ENCODE measurements at places on chromosomes 5 and 9.

DNA sequence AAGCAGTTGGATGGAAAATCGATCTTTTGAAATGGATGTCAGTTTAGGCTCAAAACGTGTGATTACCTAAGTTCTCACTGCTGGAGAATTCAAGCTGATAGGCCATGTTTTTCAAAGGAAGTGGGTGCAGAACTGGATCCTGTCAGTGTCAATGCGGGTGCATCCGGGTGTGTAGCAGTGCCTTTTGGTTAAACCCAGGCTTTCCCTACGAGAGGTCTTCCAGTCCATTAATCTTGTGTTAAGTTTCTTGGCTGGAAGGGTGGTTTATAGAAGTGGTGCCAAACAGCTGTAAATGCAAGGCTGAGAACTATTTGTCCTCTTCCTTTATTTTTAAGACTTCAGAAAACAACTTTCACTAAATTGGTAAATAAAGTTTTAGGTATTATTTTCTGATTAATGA lies 71.9 kb downstream of the DAPK1 start:
- peak; percentile 31 for DNase-seq

DNA sequence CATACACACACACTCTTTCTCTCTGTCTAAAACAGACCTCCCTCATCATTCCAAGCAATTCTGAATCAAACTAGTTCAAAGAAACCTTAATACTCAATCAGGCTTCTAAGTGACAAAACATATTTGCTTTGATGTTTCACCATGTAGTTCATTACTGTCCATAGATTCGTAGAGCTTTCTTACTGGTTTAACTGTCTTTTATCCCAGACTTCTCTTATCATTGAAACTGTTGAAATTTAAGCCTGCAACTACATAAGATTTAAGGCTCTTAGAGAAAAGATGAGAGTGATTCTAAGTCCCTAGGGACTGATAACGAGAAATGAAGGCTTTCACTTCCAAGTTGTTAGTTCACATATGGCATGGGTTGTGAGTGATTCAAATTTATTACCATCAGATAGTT lies 11.0 kb upstream of the PLAC8L1 start:
- no peak for DNase-seq

DNA sequence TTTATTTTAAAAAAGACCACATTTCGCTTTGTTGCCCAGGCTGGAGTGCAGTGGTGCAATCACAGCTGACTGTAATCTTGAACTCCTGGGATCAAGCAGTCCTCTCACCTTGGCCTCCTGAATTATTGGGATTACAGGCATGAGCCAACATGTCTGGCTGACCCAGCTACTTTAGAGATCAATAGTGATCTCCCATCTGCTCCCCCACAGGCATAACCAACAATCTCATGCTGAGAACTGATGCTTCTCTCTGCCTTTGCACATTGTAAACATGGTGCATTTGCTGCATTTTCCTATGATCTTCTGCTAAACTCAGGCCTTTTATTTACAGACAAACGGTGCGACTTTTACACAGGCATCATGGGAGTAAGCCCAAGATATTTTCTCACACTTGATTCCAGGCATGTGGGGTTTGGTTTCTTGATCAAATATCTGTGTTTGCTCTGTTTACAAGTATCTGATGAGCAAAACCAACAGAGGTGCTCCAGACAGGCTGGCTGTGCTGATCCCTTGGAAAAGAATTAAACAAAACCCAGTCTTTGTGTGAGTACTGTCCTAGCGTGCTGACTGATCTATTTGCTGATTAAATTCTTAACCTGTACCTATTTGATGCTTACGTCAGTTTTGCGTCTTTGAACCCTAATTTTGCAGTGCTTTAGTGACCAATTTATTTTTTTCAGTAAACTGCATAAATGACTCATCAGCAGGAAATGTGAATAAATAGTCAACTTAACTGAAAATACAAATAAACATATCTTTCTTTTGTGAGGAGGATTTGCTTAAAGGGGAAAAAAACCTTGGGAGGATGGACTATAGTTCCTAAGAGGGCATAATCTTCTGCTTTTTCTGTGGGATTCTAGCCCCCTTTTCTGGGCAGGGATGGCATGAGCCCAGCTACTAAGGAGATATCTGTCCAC lies 191.7 kb upstream of the NR3C1 start:
- DNase-seq = peak; percentile 77

DNA sequence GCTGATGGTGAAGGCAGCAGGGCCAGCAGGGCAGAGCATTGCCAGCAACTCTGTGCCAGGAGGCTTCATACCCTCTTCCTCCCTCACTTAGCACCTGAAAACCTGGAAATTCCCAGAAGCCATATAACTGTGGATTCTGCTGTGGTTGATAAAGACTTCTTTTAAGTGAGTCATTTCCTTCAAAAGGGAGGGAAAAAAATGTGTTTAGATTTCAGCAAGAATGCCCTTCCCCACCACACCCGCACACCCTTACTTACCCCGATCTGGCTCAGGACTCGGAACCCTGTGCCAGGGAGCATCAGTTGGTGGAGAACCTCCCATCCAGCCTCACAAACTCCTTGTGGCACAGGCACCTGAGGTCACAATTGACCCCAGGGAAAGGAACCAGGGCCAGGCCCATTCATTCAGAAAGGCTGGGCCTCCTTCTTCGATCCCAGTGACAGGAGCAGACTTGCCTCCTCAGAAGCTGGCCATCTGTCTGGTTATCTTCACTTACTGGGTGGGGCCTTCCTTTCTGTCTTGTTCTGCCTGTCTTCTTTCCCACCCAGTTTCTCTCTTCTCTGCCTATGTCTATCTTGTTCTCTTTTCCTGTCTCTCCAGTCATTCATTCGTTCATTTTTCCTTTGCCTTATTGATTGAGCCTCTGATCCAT lies 62.6 kb downstream of the PLAC8L1 start:
- DNase-seq = no peak

DNA sequence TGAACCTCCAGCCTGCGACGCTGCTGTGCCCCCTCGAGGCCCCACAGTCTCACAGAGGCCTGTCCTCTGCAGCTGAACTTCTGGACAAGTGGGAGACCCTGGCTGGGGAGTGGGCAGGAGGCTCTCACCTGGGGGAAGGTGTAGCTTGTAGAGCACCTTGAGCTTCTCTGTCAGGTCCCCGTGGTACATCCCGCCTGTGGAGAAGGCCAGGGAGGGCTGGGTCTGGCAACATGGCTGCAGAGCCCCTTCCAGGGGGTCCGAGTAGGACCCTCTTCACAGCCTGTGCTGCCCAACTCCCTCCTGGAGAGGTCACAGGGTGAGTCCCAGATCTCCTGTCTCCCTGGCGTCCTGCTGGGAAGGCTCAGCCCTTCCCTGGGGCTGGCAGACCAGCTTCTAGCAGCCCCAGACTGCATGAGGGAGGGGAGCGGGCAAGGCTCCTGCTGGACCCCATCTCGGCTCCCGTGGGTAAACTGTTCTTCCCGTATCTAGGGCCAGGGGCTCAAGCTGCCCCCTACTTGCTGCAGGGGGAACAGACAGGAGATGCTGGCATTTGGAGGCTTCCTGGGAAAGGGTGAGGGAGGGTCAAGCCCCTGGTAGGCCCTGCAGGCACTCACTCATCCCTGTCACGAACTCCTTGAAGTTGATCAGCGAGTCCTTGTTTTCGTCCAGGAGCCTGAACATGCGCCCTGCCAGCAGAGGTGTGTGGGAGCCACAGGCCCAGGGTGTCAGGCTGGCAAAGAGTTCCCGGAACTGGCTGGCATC lies 11.2 kb upstream of the MRNIP start:
- DNase-seq = no peak

GRCh38 chr5:74866596-74867162 lies 492 bp upstream of the FAM169A start:
- no peak for DNase-seq

DNA sequence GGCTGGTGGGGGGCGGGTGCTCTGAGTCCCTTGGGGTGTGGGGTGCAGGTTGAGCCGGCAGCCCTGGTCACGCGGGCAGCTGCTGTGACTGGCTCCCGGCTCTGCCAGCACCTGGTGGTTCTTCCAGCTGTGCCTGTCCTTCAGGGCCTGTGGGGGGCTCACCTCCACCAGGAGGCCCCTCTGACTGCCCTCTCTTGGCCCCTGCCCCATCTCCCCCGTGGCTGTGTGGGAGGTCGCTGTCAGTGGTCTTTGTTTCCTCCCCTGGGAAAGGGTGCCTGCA lies 3.3 kb downstream of the RXRA start:
- DNase-seq = no peak

- DNase-seq = no peak
Observed at GRCh38 chr5:6322163-6322713, 56.1 kb downstream of the MED10 start.

GRCh38 chr5:97267767-97268166 lies 84.7 kb upstream of the RIOK2 start:
- no peak for DNase-seq

DNA sequence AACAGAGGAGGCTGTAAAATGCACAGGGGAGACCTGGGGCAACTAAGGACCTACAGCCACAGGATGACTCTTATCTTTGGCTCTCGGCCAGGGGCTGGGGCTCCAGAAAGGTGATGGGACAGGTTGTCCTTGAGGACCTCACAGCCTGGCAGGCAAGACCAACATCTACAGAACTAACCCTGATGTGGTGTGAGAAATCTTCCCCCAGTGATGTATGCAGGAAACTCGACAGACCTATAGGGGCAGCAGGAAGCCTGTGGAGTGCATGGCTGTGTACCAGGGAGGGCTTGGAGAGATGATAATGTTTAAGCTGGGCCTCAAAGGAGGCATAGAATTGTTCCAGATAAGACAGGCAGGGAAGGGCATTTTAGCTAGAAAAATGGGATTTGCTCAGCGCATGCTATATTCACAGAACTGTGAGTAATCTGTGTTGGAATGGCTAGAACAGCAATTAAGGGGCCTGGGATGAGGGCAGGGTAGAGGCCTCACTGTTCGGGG lies 68.5 kb upstream of the SLC25A51 start:
- no peak for DNase-seq

DNA sequence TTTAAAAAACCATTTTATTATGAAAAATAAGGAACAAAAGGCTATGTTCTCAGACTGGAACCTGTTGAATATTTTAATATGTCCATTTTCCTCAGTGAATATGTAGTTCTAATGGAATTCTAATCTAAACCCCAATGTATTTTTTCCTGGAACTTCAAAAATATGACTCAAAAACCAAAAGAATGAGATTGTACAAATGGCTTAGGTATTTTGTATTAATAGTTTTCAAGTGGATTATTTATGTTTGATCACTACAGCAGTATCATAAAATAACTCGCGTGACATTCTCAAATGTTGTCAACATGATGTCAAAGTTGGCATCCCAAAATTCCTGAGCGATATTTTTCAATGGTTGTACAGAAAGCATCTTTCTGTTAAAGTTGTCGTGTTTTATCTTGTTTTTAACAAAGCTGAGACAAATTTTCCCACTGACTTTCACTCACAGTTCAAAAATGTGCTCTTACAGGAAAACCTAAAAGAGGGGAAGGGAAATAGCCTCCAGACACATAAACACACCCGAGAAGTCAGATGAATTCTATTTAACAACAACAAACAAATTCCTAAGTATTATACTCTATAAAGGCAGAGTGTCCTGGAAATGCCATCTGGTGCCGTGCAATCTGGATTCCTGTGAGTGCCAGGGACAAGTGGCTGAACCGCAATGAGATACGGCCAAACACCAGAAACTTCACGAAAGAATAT lies 68.1 kb upstream of the TAS2R1 start:
- DNase-seq = no peak

DNA sequence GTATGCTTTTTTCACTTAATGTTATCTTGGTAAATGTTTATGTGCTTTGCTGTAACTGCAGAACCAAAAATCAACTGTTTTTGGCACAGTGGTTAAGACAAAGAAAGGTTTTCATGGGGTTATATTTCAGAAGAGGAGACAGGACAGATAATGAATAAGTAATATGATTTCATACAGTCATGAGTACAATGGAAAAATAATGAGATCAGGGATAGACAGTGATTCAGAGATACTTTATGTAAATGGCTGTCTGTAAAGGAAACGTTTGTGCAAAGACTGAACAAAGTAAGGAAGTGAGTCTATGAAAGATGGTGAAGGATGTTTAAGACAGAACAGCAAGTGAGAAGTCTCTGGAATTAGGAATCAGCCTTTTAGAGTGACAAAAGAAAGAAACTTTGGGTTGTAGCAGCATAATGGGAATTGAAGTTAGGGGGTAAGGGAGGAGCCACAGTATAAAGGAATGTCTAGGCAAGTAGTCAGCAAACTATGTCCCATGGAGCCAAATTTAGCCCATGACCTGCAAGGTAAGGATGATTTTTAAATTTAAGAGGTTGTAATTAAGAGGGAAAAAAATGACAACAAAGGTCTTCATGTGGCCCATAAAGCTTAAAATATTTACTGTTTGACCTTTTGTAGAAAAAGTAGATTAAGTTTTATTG lies 55.0 kb downstream of the TNPO1 start:
- DNase-seq = no peak

DNA sequence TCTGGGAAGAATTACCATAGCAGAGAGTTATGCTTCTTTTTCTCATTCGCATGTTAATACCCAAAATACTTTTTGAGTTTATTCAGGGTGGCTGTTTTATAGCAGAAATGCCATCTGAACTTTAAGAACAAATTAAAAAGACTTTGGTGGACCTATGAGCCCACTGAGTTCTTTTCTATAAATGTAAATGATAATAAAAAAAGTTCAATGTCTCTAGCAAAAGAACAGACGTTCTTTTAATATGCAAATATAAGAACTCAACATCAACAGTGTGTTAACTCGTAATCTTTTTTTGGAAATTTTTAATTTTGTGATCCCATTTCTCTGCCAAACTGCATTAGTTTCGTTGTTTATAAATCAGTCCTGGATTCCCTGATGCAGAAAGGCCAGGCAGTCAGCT lies 1283.0 kb upstream of the NUDT12 start:
- DNase-seq = no peak

- no peak for DNase-seq
Observed at GRCh38 chr5:150599917-150600511, 40.4 kb upstream of the SYNPO start.

DNA sequence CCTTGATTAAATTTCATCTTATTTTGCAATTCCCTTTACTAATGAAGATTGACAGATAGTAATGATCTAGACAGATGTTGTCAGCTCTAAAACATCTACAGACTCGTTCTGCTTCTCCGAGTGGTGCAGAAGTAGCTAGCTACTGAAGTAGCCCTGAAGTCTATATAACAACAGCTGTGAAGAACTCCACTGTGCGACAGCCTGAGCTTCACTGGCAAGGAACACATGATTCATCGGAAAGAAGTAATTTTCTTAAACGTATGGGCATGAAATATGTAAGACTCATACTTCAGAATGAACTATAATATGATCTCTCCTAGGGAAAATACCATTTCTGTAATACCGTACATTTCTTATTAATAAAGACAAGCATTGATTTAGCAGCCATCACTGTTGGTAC lies 96.2 kb downstream of the TRPM3 start:
- DNase-seq = no peak
